ENCODE measurements at places on chromosomes 12 and 14.
A peak's percentile ranks its signal among the peaks of the same experiment; 100 is the strongest.

GRCh38 chr12:53212931-53213330 is 5.9 kb upstream of the ITGB7 start:
- peak; percentile 32 for DNase-seq

DNA sequence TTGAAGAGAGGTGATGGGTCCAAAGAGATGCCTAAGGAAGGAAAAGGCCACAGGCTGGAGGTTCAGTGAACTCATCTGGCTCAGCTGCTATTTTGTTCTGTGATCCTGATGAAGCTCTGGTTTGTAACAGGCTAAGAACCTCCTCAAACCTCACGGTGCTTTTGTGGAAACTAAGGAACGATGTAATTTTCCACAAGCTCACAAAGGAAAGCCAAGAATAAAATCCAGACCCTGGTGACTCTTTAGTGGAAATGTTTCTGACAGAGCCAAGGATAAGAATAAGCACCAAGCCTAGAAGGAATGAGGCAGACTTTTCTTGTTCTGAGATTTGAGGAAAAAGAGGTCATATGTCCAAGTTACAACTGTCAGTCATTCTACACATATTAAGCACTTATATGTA is 93.6 kb downstream of the SLC24A4 start:
- no peak for DNase-seq

DNA sequence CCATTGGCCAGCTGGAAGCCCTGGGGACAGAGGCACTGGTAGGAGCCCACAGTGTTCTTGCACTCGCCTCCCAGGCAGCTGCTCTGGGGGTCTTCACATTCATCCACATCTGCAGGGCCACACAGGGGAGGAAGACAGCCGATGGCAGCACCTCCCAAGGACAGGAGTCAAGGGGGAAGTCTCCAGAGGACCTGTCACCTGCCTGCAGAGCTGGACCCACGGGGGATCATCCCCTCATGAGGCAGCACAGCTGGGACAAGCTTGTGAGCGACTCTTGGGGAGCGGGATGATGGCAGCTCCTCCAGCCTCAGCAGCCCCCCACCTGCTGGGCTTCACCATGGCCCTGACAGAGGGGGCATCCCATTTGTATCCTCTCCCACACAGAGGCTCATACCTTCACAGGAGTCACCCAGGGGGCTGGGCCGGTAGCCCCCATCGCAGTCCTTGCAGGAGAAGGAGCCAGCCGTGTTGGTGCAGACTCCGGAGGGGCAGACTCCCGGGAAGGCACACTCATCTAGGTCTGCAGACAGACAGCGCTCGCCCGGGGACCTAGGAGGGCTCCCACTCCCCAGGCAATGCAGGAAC is 15.4 kb downstream of the ISCA2 start:
- peak; percentile 22 for DNase-seq

DNA sequence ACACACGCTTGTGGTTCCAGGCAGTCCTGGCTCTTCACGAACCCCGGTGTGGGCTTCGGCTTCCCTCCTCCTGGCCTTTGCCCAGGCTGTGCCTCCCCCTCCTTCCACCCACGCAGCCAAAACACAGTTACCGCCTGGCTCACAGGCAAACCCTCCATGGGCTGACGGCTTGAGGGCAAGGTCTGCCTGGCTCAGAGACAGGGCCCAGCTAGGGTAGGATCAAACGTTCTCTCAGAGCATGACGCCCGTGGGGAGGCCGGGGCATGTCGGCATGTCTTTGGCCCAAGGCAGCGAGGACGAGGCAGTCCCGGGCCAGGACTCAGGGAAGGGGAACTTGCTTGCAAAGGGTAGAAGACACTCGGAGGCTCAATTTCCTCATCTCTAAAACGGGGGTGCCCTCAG is 2.1 kb downstream of the SLC25A47 start:
- no peak for DNase-seq

DNA sequence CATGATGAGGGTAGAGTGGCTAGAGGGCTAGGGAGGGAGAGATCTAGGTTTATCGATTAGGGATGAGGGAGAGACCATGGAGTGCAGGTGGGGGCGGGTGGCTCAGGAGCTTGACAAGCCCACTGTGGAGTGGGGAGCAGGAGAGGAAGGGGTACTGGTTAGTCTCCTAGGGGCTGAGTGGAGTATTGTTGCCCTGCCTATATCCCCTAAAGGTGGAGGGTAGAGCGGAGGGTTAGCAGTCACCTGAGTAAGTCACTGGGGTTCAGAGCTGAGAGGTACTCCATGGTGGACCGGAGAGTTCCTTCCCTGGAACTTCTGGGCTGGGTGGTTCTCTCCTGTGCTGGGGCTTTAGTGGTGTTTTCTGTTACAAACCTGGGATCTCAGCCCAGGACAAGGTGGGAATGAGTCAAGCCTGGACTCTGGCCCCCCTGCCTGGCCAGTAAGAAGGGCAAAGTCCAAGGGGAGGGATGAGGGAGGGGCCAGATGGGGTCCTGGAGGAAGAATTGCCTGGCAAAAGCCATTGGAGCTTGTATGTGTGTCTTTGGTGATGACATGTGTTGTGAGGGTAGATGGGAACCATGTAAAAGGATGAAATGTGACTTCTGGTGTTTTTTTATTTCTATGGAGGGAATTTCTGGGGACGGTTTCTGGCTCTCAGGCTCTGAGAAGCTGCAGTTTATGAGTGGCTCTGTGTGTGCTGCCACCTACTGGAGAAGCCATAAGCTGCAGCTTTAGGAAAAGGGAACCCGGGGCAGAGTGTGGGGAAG is at the start of gene CIDEB:
Gene CIDEB, minus strand, starts transcription at position 403 of the 767 bp plus-strand sequence. Its CDS starts 119 bp downstream, at position 284.
- peak; percentile 70 for DNase-seq

DNA sequence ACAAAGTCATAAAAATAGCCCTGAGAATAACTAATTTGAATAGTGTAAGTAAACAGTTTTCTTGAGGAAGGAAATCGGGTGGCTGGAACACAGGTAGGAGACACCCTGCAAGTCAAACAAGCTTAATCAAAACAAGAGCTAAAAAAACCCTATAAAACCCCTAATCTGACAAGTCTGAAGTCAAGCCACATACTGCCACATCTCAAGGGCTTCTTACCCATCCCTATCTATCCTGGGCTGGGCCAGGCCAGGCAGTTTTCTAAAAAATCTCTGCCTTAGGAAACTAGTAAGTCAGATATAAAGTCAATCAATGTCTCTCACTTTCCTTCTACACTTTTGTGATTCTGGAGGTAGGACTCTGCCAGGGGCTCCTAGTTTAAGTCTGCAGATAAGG is 15.3 kb downstream of the UBE2N start:
- no peak for DNase-seq

GRCh38 chr12:4433745-4434058 is 11.9 kb downstream of the FGF6 start:
- no peak for DNase-seq

DNA sequence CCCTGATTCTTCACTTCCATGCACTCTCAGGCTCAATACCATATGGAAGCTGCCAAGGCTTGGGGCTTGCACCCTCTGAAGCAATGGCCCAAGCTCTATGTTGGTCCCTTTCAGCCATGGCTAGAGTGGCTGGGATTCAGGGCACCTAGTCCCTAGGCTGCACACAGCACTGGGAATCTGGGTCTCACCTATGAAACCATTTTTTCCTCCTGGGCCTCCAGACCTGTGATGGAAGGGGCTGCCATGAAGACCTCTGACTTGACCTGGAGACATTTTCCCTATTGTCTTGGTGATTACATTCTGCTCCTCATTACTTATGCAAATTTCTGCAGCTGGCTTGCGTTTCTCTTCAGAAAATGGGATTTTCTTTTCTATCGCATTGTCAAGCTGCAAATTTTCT is 124.0 kb downstream of the NTS start:
- no peak for DNase-seq

- no peak for DNase-seq
These were observed 32.6 kb downstream of the COCH start for GRCh38 chr14:30906752-30907658.

- DNase-seq: no peak
These were observed 1.7 kb upstream of the OR4K5 start for GRCh38 chr14:19918553-19919264.

DNA sequence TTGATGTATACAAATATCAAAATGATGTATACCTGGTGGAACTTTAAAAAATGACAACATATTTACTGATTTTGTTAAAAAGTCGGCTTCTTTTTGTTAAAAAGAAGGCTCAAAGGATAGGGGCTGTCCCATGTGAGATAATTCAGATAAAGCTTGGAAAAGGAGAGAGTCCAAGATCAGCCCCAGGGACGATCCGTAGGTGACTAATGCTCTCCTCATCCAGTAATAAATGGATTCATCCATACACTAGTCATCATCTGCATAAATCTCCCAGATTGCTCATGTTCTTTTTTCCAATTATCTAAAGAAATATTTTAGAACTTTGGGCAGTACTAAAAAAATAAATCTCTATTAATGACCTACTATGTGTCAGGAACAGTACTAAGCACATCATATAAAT is 23.4 kb upstream of the FSCB start:
- DNase-seq: no peak

All from Right ventricle myocardium superior (tissue), 1 donor.